ENCODE measurements at places on chromosomes 16 and 17.

DNA sequence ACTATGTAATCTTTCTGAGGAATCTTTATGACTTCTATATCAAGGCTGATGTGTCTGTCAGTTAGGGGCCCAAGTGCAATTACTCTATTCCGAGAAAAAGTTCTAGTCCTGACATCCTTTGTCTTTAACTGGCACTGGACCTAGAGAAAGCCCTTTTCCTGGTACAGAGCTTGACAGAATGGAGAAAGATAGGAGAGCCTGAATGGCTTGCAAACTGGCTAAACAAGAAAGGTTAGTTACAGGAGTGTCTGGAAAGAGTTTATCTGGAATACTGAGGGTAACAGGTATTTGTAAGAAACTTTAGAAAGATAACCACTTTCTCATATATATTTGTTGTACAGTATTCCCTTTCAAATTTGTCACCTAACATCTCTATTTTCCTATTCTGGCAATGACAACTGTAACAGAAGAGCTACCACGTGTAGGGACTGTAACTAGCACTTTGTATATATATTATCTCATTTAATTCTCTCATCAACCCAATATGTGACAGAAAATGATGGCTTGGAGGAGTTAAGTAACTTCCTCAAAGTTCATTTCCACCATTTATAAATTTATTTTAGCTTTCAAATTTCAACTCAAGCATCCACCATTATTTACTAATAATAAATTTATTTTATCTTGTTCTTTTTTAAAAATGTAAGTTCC, 97.4 kb upstream of the C17orf78 start:
- DNase-seq, result no peak

GRCh38 chr17:69250641-69251040, 22.0 kb upstream of the ABCA10 start:
- no peak for DNase-seq

DNA sequence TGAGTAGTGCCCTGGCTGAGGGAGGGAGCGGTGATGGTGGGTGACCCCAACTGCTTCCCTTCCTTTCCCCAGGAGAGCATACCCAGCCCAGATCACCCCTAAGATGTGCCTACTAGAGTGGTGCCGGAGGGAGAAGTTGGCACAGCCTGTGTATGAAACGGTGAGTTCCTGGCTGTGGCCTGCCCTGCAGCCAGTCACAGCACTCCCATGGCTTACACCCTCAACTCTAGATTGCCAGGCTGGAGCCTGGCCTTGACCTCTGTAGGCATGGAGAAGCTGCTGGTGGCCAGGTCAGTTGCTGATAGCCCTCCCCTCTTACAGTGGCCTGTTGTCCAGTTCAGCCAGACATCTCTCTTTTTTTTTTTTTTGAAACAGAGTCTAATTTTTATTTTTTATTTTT, 8.6 kb upstream of the NFATC3 start:
- no peak for DNase-seq

DNA sequence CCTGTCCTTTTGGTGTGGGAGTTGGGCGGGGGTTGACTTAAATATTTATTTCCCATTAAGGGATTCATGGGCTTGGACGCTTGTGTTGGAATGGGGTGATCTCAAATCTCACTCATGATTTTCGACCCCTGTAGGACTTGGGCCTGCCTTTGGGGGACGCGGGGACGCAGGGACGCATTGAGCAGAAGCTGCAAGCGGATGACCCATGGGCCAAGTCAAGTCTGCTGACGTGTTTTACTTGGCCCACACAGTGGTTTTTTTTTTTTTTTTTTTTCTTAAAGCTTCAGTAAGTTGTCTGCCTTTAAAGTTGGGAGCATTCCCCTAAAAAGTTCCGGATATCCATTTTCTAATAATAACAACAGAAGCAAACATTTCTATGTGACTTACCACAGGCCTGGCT, 28.9 kb downstream of the CMIP start:
- DNase-seq, result no peak

DNA sequence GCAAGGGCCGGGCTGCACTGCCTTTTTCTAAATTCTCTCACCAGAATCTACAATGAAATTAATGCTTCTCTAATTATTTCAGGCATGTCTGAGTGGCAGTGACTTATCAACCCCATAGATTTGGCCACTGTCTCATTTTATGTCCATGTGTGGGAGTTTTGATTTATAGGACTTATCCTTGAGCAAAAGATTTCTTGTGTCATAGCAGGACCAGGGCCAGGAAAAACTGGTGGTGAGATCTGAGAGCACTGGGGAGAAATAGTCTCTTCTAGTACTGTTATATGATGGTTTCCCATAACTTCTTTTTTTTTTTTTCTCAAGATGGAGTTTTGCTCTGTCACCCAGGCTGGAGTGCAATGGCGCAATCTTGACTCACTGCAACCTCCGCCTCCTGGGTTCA, 1.5 kb upstream of the KRT23 start:
- no peak for DNase-seq

DNA sequence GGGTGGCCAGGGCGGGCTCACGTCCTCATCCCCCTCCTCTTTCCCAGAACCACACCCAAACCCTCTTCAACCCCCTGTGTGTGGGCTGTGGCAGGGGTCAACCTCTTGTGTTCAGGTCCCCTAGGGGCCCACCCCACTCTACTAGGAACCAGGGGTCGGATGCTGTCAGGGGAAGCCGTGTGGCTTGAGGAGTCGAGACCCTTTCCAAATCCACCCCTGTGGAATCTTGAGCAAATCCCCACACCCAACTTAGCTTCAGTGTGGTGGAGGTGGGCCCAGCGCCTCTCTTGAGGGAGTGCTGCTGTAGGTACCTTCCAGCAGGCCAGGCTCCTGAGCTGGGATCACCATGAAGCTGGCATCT, 121.5 kb downstream of the MRM1 start:
- DNase-seq, result no peak

GRCh38 chr17:77420804-77421629, 280.2 kb downstream of the SEC14L1 start:
- DNase-seq, result peak; percentile 56

DNA sequence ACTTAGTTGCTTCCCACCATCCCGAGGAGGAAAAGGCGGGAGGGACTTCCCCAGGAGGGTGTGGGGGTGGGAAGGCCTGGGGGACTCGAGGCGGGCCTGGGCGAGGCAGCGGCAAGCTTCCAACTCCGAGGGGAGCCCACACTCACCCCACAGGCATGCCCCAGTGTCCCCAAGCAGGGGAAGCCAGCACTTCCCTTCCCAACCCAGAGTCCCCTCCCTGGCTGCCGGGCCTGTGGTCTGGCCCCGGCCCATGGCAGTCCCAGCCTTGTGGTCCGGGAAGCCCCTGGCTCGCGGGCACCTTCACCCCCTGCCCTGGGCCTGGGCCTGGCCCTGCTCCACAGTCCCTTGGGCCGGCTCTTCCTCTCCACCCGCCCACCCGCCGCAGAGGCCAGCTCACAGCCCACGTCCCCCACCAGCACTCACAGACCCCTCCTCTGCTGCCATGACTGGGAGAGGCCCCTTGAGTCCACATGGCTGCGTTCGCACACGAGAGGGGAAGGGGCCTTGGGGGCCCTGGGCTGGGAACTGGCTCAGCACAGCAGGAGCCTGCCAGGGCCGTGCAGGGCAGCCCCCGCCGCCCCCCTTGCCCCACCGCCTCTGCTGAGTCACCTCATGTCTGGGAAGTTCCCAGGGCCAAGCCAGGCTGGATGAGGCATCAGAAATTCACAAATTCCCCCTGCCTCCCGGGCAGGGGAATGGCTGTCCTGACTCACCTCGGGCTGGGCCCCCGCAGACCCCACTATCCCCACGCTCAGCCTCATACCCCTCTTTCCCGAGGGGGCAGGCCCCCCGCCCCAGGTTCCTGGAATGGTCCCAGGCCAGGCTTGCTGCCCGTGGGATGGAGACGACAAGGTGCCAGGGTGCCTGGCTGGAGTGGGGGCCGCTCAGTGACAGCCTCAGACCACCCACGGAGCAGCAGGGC, 27.8 kb downstream of the BAHCC1 start:
- no peak for DNase-seq

- DNase-seq, result no peak
These were observed 295.1 kb upstream of the RBFOX1 start for GRCh38 chr16:7037495-7037894.

- DNase-seq, result no peak
These were observed 3.1 kb upstream of the SERPINF1 start for GRCh38 chr17:1758807-1759206.

GRCh38 chr16:24652803-24653202, 76.6 kb upstream of the TNRC6A start:
- no peak for DNase-seq

DNA sequence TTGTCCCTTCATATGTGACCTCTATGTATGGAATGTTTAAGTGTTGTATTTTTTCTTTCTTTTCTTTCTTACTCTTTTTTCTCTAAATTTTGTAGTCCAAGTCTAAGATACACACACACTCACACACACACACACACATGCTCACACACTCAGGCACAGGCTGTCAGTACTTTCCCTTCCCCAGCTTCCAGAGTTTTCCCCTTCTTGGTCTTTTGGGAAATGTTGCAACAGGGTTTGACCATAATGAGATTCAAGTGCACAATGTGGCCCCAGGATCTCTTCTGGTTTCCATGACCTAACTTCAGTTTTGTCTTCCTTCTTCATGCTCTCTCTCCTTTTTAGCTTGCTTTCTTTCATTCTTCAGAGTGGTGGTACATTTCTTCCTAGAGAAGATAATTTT, 289.8 kb upstream of the FOXF1 start:
- DNase-seq, result no peak

DNA sequence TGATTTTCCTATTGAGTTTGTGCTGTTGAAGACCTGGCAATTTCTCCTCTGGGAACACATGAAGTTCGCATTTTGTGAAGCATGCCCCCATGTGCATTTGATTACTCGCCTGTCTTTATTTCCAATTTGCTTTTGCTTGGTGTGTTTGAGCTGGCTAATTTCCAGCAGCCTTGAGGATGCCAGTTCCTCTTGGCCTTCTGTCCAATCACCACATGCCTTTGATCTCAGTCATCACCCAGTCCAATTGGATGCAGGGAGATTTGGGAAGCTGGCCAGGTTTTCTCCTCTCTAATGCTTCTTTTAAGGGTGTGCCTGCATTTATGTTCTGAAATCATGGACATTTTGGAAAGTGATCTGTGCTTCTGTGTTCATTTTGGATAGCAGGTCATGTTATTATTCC, 3.8 kb upstream of the TMEM100 start:
- no peak for DNase-seq

DNA sequence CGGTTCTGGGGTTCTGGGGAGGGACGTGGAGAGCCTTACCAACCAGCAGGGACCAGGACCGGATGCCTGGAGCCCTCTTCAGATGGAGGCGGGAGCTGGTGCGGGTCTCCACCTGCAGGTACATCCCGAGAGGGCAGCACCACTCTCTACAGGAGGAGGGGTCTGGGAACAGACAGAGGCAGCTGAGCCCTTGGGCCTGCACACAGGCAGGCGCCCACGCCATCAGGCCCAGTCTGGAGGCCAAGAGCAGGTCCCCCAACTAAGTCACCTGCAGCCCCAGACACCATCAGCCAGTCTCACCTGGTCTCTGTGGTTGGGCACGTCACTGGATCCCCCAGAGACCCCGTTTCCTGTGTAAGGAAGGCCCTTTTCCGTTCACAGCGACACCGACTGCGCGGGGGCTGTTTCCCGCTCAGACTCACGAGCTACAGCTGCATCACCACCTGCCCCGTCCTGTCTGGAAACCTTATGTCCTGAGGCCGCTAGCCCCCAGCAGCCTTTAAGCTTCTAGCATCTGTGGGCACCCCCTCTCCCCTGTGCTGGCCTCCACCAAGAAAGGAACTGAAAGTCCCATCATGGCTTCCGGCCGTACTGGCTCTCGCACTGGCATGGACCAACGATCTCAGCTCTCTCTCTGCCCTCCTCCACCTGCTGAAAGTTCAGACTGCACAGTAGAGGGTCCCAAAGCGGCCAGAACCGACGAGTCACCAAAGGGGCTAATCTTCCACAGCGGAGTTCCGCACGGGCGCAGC, 1.2 kb downstream of the CYBC1 start:
- DNase-seq, result peak; percentile 63

DNA sequence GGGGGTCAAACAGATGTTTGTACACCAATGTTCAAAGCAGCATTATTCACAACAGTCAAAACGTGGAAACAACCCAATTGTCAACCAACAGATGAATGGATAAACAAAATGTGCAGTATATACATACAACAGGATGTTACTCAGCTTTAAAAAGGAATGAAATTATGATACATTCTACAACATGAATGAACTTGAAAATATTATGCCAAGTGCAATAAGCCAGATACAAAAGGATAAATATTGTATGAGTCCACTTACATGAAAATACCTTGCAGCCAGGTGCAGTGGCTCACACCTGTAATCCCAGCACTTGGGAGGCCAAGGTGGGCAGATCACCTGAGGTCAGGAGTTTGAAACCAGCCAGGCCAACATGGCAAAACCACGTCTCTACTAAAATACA, 39.9 kb downstream of the UBE2G1 start:
- no peak for DNase-seq

- DNase-seq, result no peak
These were observed 5.2 kb downstream of the CDH13 start for GRCh38 chr16:82631701-82632685.

GRCh38 chr17:40501499-40501911, at the start of gene TNS4:
TSS of gene TNS4 (minus strand) at chr17:40501623. CDS start at chr17:40496425, 5,198 bp downstream.
- DNase-seq, result no peak

DNA sequence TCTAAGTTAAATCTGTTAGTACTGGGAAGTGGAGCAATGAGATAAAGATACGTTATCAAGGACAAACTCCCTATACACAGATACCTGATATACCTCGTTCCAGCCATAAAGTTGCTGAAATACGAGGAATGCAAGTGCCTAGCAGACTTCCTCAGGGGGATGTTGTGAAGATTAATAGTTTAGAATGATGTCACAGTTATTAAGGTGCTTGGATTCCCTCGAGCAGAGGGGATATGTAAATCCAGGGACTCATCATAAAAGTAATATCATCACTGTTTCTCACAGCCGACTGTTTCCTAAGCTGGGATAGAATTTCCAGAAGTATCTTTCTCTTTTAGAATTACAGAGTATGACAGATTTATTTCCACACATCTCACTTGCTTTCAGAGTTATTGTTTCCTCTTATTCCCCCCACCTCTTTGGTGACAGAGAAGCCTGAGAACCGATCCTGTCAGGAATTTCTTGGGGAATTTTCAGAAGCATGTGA, 28.4 kb upstream of the ZFHX3 start:
- no peak for DNase-seq

GRCh38 chr17:82160075-82160474, 52.6 kb downstream of the CCDC57 start:
- no peak for DNase-seq

GRCh38 chr16:4176906-4177417, 60.7 kb upstream of the ADCY9 start:
- DNase-seq, result no peak

- DNase-seq, result no peak
These were observed 66.1 kb downstream of the PLD6 start for GRCh38 chr17:17139972-17140589.

- DNase-seq, result no peak
These were observed 58.7 kb upstream of the NOL11 start for GRCh38 chr17:67659028-67659427.

- DNase-seq, result no peak
These were observed 121.6 kb downstream of the SMG6 start for GRCh38 chr17:2181897-2182448.

DNA sequence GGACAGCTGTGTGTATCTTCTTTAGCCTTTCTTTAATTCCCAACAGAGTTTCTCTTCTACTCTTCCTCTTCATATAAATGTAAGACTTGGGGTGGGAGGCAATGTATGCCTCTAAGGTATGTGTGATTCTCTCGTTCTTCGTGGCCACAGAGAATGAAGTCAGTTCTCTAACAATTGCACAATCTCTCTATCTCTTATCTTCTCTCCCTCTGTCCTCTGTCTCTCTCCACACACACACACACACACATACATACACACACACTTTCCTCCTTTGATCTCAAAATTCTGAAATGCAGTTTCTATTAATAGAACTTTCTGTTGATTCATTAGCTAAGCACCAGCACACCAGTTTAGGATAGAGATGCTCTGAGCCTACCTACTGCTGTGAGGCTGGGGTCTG, 615.7 kb upstream of the SALL1 start:
- no peak for DNase-seq

Data from T-helper 17 cell (primary cell).